ENCODE measurements at places on chromosomes 2 and 18.

DNA sequence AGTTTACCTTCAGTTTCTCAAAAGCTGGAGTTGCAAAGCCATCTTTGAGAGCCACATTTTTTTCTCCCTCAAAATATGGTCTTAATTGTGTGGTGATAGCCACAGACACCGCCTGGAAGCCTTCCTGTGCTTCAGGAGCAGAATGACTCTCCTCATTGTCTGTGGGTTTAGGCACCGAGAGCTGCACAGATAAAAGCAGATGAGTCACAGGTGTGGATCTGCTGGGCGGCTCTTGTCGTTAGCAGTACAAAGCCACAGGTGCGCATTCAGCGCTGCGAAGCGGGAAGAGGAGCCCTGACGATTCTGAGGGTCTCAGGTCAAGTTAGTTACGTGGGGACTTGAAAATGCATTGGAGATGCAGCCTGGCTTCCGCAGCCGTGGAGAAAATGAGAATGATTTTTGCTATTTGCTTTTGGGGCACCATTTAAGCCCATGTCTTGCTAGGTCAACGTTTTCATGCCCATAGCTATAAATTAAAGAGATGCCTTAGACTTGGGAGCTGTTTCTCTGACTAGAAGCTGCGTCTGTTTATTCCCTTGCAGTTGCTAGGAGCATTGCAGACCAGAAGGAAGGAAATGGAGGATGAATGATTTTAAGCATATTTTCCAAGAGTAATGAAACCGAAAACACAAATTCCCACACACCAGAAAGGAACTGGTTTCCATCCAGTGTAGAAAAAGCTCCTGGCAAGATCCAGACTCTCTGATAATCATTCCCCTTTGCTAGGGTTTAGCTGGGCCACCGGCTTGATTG lies 51.5 kb downstream of the KLHL29 start:
- DNase-seq = no peak

GRCh38 chr2:156349161-156349560 lies 16.6 kb upstream of the NR4A2 start:
- DNase-seq = no peak

- DNase-seq = no peak
Measured at GRCh38 chr18:74493689-74494088, 2.5 kb upstream of the CNDP2 start.

- no peak for DNase-seq
Measured at GRCh38 chr2:83022631-83023210, 1436.4 kb downstream of the SUCLG1 start.

GRCh38 chr2:241564596-241565410 lies 6.3 kb downstream of the BOK start:
- DNase-seq = no peak
